Lower leg skin (tissue), 4 donors: ENCODE measurements at places on chromosomes 3 and 15.

DNA sequence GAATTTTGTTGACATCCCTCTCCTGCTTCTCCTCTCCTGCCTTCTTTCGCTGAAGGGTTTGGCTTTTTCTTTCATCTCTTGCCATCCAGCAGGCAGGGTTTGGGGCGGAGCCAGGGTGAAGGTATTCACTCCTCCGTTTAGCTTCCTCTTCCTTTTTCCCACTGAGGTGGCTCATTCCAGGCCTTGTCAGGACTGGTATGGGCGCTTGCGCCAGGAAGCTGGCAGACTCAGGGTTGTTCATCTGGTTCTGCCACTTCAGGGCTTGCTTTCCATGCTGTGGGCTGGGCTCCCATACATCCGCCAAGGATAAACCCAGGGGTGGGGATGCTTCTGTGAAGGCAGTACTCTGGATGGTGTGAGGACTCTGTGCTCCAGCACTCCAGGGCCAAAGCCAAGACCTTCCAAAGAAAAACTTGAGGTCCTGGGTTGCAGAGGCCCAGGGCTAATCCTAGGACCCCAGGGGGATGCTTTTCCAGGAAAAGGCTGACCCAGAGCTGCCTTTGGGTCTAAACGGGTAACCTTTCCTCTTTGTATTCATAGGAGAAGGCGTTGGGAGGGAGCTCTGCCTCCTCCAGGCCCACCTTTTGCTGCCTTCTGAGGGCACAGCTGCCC is 7.7 kb upstream of the AMOTL2 start:
- DNase-seq: peak; percentile 94

- no peak for DNase-seq
These were observed 15.8 kb downstream of the LOXL1 start for GRCh38 chr15:73941871-73942635.

- no peak for DNase-seq
These were observed 138.2 kb upstream of the ZNF385D start for GRCh38 chr3:21889166-21889565.

DNA sequence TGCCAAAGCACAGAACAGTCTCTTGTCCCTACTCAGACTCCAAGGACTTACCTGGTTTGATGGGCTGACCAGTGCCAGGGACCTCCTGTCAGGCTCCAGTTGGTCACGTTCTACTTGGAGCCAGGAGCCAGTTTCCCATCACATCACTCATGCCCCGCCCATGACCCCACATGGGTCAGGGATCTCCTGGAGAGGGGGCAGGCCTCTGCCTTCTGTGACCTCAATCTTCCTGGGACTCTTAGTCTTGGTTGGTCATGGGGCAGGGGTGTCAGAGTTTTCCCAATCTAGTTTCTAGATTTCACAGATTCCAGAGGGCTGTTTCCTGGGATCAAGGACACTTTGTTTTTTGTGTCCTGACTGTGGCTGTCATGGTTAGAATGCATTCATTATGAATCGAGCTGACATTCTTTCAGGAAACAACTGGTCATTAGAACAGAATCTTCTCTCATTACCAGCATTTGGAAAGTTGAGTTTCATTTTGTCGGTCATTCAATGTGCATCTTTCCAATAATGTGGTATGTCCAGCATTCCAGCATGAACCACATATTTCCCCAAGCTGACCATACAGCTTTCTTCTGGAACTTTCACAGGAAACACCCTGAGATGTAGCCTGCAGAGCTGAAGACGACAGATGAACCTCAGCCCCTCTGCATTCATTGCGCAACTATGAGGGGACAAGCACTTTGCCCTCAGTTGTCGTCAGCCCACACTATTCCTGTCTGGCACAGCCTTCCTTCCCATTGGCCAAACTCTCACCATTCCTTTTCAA is 19.8 kb downstream of the CYP19A1 start:
- DNase-seq: no peak

- DNase-seq: no peak
These were observed 14.7 kb upstream of the LRRFIP2 start for GRCh38 chr3:37189109-37189508.

DNA sequence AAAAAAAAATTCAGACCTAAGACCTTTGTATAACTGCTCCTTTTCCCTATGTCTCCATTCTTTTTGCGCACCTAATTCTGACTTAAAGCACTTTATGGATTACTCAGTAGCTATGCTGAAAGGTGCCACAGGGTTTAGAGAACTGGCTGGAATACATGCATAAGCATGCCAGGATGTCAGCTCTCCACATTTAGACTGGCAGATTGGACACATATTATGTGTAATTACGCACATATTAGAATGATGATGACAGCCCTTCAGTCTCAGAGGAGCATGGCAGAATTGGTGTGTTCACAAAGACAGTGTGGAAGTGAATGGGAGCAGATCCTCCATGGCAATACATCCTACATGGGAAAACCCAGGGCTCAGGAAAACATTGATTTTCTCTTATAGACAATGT is 108.1 kb upstream of the LSAMP start:
- no peak for DNase-seq

DNA sequence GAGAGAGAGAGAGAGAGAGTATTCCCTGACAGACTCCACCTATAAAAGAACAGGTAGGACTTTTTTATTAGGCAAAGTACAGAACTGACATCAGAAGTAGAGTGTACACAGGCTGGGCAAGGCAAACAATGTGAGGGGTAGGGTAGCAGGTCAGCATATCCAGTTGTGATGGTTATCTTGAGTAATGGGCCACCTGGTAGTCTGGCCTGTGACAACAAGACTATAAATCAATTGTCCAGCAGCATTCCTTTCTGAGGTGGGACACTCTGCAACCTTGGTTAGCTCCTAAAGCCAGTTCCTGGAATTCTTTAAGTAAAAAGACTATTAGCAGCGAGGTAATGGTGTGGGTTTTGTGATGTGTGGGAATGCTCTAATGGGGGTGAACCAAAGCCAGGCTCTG is 14.9 kb upstream of the TMCC1 start:
- DNase-seq: no peak

- no peak for DNase-seq
These were observed 25.2 kb downstream of the CCNL1 start for GRCh38 chr3:157134620-157135191.

- no peak for DNase-seq
These were observed 9.4 kb downstream of the ATP11B start for GRCh38 chr3:182802413-182803390.

GRCh38 chr3:43219616-43220015 is 66.7 kb upstream of the SNRK start:
- DNase-seq: no peak

GRCh38 chr3:126153695-126154360 is 26.6 kb downstream of the ALDH1L1 start:
- no peak for DNase-seq

GRCh38 chr15:61839546-61839945 is 220.7 kb downstream of the VPS13C start:
- no peak for DNase-seq

- DNase-seq: peak; percentile 66
These were observed 58.3 kb downstream of the LRIG1 start for GRCh38 chr3:66442254-66443117.

DNA sequence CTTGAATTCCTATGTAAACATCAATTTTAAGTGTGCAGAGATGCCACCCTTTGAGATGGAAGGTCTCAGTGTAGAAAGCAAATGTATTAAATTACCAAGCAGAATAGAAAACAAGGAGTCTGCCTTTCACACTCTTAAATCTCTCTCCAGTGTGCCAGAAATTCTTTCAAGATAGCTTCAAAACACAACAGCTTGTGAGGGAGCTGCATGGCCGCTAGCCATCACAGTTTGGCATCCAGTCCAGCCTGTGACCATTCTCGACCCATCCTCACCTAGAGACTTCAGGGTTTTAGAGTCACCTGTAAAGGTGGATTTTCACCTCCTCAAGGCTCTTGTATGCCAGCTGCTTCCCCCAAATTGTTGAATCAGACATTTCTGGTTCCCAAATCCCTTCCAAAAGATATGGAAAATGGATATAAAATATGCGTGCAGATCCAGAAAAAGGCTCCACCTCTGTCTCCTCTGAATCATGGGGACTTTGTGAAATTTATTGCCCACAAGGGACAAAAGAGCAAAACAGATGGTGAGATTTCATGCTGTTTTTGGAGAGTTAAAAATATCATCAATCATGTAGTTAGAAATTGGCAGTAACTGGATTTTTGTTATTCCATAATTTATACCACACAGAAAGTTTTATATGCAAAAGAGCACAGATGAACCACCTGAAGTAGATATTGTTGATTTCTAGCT is 114.2 kb upstream of the THRB start:
- no peak for DNase-seq

- DNase-seq: no peak
These were observed 299.8 kb upstream of the EPHA3 start for GRCh38 chr3:88807491-88808105.

GRCh38 chr3:100389025-100389424 is 11.9 kb downstream of the TOMM70 start:
- no peak for DNase-seq

DNA sequence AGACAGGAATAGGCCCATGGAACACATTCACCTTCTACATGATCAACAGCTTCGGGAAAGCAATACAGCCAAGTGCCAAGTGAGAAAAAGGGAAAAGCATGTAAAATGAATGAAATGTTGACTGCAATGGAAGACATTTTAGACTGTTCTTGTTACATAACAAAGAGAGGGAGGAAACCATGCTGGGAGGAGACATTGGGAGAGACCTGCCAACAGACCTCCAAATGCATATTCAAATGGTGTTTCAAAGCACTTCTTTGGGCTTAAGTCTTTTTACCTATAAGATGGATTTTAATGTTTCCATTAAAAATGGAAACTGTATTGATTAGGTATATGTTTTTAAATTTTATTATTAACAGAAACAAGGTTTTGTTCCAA is 350.0 kb upstream of the THBS1 start:
- no peak for DNase-seq

DNA sequence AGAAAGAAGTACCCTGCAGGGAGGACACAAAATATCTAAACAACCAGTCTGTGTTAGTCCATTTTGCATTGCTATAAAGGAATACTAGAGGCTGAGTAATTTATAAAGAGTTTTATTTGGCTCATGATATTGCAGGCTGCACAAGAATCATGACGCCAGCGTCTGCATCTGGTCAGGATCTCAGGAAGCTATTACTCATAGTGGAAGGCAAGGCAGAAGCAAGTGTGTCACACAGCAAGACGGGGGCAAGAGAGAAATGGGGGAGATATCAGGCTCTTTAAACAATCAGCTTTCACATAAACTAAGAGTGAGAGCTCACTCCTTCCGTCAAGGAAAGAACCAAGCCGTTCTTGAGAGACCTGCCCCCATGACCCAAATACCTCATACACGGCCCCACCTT is 614.8 kb downstream of the ZIC1 start:
- no peak for DNase-seq

DNA sequence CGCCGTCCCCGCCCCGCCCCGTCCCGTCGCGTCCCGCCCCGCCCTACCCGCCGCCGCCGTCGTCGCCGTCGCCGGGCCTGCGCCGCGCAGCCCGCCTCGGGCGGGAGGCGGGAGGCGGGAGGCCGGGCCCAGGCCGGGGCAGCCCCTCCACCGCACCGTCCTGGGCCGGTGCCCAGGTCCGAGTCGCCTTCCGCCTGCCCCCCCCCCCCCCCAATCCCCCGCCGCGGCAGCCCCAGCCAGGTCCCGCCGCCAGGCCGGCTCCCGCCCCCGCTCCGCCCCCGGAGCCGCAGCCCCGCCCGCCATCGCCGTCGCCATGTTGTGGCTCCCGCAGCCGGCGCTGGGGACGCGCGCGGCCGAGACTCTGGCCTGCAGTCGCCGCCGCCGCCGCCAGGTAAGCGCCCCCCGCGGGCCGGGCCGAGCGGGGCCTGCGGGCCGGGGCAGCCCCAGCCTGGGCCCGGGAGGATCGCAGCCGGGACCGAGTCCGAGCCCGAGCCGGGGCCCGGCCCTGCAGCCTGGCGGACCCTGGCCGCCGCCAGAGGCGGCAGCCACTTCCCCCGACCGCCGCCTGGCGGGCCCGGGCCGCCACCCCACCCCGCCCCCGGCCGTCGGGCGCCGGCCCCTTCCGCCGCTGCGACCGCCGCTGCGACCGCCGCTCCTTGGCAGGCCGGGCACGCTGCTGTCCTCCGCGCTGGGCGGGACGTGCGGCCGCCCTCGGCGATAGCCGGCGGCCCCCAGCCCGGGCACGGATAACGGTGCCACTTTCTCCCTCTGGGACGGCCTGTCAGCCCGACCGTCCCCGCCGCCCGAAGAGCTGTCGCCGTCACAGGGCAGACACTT is at the start of gene ZNF592:
Gene ZNF592, plus strand, starts transcription at position 319 of the 837 bp plus-strand sequence. CDS start 34,084 bp downstream, outside the sequence.
- DNase-seq: peak; percentile 53

DNA sequence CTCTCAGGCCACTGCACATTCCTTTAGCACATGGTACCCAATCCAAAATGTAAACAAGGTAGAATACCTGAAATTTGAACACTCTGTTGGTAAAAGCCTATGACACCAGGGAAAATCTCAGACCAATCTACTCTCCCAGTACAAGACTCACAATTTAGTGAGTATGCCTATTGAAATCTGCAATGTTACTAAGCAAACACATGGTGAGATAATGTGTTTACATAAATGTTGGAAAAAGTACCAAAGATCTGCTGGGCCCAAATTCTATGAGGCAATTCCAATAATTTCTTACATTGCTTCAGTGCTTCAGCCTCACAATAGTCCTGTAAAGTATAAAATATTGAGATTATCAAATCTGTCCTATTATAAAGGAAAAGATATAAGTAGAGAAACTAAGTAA is 536.1 kb downstream of the PYDC2 start:
- no peak for DNase-seq

DNA sequence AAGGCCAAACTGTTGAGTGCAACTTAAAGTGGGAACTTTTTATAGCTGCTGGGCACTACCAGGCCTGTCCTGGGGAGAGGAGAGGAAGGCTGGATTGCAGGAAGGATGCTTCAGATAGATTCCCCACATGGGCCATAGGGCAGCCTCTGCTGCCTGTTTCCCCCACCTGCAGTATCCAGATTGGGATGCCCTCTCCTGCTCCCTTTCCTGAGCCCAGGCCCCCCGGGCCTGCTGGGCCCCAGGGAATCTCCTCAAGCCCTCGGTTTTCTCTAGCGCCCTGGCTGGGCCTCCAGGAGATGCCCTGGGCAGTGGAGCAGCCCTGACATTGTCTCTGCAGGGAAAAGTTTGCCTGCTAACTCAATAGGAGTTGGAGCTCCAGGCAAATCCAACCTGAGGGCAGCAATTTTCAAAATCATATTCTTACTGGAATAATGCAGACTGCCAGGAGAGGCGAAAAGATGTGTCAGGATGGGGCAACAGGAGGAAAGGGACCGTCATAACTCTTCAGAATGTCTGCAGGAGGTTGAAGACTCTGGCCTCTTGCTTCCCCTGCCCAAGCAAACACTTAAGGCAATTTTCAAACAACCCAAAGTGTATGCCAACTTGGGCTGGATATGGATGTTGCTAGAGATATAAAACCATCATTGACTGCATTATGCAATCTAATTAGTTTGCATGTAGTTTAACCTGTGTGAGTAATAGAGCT is 4.4 kb downstream of the NR2F2 start:
- DNase-seq: no peak

GRCh38 chr3:165279471-165279870 is 83.3 kb upstream of the SLITRK3 start:
- DNase-seq: no peak

DNA sequence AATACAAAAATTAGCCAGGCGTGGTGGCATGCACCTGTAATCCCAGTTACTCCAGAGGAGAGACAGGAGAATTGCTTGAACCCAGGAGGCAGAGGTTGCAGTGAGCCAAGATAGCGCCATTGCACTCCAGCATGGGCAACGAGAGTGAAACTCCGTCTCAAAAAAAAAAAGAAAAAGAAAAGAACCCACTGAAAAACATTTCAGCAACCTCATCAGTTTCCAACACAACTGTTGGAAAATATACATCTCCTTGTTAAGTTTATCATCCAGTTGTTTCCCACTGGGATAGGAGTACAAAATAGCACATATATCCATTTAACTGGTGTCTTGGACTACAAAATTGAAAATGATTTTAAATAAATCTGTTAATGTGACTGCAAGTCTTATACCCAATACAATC is 2.2 kb downstream of the RPN1 start:
- DNase-seq: no peak
